ENCODE measurements at places on chromosomes 3 and 15.
A peak's percentile ranks its signal among the peaks of the same experiment; 100 is the strongest.

GRCh38 chr15:91199511-91199910, 99.5 kb downstream of the SV2B start:
- no peak for DNase-seq

- no peak for DNase-seq
Measured at GRCh38 chr15:36673039-36673438, 93.6 kb downstream of the CDIN1 start.

GRCh38 chr3:32428092-32429068, 36.7 kb downstream of the CMTM7 start:
- DNase-seq, result no peak

- peak; percentile 85 for DNase-seq
Measured at GRCh38 chr15:100704281-100705055, 102.1 kb downstream of the ASB7 start.

GRCh38 chr3:31252216-31253185, 280.2 kb upstream of the STT3B start:
- DNase-seq, result no peak

DNA sequence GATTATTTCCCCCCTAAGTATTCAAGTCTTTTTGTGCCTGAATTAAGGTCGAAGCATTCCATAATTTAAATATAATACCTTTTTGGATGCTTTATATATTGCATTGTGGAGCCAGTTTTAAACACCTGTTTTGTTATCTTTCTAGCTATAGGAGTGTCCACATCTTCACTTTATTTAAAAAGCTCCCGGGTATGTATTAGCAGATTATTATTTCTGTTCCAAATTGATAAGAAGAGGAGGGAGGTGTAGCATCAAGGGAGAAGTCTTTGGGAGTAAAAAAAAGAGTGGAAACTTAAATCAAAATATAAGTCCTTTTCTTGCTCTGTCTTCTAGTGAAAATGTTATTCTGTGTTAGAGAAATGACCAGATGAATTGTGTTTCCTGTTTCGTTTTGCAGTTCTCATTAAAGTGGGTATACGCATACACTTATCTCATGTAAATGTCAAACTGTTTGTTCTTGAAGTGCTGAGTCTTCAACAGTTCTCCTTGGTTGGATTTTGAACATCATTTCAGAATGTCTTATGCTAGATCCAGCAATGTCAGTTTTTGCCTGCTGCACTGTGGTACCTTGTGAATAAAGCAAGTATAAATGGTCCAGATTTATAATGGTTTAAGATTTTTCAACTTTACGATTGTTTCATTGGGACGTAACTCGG, 105.8 kb downstream of the FNDC3B start:
- no peak for DNase-seq

DNA sequence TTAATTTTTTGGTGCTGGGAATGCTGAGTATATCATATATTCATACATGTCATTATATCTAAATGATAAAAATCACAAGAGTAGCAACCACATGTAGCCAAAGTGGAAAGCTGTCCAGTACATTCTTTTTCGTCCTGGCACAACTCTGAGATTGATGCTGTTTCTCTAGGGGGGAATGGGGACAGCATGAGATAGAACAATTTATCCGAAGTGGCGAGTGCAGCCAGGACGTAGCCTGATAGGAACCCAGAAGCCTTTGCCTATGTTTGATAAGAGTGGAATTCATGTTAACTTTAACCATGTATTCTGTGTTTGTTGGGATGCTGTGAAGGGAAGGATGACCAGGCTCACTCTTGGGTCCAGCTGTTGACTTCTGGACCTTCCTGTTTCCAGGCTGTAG, 20.9 kb downstream of the PTPRG start:
- no peak for DNase-seq

- no peak for DNase-seq
Measured at GRCh38 chr3:69539134-69539533, 153.2 kb upstream of the FRMD4B start.

DNA sequence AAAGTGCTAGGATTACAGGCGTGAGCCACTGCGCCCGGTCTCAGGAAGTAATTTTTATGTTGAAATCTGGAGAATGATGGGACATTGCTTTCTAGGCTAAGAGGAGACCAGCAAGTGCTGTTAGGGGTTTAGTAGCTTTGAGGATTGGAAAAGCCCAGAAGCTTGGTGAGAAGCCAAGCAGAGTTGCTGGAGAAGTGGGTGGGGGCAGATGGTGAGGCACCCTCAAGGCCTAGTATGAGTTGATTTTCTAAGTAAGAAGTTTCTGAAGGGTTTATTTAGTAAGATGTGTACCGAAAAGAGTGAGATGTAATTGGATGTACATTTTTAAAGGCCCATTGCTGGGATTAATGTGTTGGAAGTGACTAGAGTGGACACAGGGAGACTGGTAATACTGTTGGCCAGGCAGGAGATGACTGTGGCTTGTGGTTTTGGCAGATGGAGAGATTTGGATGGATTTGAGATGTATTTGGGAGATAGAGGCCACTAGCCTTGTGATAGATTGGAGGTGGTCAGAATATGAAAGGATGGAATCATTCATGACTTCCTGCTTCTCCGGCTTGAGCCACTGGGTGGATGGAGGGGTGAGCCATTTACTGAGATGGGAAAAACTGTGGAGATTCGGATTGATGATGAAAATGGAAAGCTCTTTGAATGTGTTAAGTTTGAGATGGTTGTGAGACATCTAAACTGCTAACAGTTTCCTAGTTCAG, 2.3 kb downstream of the LRRC28 start:
- peak; percentile 85 for DNase-seq

DNA sequence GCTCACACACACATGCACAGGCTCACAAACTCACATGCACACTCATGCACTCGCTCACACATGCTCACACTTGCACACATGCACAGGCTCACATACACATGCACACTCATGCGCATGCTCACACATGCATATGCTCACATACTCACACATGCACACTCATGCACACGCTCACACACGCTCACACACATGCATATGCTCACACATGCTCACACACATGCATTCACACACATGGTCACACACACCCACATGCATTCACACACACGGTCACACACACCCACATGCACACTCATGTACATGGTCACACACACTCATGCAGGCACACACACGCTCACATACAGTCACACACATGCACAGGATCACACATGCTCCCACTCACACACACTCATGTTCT, 132.8 kb upstream of the SMAD3 start:
- no peak for DNase-seq

DNA sequence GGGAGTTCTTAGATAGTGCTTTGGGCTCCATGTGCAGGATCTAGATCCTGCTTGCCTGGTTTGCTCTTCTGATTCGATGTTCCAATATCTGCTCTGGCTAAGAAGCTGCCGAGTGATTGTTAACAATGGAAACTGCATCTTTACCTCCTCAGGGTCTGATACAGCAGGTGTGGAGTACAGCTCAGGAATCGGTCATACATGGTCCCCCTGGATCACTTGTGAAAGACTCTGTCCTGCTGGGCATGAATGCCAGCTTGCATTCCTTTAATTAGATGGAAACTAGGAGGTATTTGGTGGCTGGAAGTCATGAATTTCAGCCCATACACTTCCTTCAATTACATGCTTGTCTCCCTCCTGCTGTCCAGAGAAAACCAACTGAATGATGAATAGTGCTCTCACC, 95.3 kb downstream of the CHRNA7 start:
- DNase-seq, result no peak

DNA sequence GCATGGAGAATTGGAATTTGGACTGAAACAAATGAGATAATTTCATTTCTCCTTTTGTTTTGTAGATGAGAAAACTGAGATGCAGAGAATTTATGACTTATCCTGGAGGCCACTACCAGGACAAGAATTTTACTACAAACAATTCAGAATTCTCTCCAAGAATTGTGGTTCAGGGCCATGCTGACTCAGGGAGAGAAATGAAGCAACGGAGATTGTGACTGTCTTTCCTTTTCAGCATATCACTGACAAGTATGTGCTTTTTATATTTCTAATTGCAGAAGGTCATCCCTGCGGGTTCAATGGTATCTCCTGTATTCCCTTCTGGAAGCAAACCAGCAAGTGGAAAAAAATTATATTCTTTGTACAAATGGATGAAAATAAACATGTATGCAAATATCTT, 170.8 kb upstream of the MITF start:
- peak; percentile 2 for DNase-seq

DNA sequence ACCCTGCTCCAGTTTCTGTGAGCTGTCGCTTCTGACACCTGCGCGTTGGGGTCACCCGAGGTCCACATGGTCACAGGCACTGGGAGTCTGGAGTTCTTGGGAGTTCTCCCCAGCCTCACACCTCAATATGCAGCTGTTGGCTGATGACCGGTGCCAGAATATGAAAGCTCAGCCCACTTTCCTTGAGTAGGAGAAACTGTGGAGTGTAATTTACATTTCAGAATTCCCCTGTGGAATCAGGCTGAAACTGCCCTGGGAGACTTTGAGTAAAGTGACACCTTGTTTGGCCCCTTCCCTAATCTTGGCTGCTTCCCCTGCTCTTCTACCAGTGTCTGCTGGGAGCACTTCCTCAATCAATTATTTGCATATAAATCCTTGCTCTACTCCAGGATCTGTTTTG, 255.9 kb downstream of the NFKBIZ start:
- DNase-seq, result no peak

GRCh38 chr3:46321461-46322104, 32.3 kb upstream of the CCR2 start:
- DNase-seq, result no peak

- no peak for DNase-seq
Measured at GRCh38 chr15:40597024-40597423, 3.0 kb downstream of the KNL1 start.

DNA sequence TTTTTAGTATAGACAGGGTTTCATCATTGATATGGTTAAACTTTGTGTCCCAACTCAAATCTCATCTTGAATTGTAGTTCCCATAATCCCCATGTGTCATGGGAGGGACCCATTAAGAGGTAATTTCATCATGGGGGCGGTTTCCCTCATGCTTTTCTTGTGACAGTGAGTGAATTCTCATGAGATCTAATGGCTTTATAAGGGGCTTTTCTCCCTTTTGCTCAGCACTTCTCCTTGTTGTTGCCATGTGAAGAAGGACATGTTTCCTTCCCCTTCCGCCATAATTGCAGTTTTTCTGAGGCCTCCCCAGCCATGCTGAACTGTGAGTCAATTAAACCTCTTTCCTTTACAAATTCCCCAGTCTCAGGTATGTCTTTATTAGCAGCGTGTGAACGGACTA, 20.2 kb upstream of the ZNF710 start:
- no peak for DNase-seq

- DNase-seq, result peak; percentile 47
Measured at GRCh38 chr3:16350597-16351318, 85.7 kb downstream of the OXNAD1 start.

DNA sequence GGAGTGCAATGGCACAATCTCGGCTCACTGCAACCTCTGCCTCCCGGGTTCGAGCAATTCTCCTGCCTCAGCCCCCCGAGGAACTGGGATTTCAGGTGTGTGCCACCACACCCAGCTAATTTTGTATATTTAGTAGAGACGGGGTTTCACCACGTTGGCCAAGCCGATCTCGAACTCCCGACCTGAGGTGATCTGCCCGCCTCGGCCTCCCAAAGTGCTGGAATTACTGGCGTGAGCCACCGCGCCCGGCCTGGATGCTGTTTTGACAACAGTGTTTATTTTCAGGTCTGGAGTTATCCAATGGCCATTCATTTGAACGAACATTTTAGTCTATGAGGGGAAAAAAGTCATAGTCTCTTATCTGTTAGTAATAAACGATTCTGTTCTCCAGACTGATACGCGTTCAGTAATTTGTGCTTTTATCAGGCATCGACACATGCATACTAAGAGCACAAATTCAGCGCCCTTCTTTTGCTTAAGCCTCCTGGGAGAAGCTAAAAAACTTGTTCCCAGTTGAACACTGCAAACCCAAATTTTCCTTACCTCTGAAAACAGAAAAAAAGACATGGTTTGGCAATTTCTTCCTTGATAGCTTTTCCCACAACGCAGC, 1.3 kb downstream of the B3GALNT1 start:
- no peak for DNase-seq

DNA sequence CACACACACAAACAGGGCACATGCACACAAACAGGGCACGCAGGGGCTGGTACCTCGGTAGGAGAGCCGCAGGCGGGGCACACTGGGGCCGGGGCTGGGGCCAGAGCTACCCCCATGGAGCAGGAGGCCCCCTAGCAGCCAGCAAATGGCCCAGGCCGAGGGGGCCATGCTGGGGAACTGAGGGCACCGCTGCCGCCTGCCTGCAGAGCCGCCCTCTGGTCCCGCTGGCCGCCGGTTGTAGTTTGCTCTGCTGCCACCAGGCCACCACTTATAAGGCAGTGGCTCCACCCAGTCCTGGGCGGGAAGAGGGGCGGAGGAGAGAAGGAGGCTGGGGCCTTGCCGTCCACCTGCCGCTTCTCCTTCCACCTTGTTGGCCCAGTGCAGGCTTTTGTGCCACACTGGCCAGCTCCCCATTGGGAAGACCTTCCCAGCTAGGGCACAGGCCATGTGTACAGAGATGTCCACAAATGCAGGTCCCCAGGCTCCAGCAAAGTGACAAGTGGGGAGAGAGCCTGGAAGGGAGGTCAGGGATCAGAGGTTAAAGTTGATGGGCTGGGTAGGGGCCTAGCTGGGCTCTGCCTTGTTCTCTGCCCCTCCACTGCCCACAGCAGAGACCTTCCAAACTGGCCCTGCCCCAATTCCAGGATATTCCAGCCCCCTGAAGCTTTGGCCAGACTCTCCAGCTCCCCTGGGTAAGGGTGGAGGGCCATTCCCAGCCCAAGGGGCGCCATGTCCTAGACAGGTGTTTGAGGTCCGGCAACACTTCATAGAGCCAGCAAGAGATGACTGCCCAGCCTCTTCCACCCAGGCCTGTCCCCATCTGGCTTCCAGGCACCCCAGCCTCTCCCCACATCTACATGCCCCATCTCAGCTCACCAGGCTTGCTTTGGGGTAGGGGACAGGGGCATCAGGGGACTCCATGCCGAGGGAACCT, at the start of gene SEMA3G:
TSS of gene SEMA3G (minus strand) at position 244 of the 934 bp plus-strand sequence. CDS start at position 168, 76 bp downstream.
- peak; percentile 27 for DNase-seq

- DNase-seq, result no peak
Measured at GRCh38 chr15:51163843-51164242, 69.1 kb upstream of the TNFAIP8L3 start.

DNA sequence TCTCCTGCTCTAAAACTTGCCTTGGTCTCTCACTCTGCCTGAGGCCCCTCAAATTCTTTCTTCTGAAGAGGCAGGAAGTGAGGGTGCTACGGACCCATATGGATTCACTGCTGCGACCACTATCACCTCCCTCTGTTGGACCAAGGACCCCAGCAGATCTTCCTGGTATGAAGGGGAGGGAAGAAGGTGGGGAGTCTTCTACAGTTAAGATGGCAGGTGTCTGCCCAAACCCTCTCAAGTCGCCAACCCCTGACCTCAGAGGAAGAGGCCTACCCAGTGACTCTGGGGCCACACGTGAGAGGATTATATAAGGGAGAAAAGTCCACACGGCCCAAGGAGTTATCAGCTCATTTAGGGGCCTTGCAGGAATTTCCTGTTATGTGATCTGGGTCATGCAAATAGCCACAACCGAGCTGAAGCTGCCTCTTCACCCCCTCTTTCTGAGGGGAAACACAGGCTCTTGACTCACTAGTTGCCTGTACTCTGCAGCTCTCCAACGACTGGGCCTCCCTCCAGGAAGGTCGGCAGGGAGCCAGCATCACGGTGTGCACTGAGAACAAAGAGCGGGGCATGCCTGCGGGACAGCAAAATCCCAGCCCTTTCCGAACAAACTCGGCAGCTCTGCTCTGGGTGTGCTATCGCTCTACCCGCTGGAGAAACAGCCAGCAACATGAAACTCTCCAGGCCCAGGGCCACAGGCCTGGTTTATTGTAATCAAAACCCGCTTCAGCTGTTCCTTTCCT, 116.0 kb downstream of the XXYLT1 start:
- peak; percentile 91 for DNase-seq

GRCh38 chr3:1380926-1381646, 288.3 kb downstream of the CNTN6 start:
- no peak for DNase-seq

GRCh38 chr15:95469496-95470000, 861.0 kb upstream of the NR2F2 start:
- no peak for DNase-seq

Data from EL (cell line).